ENCODE measurements at places on chromosomes 1 and 21.

DNA sequence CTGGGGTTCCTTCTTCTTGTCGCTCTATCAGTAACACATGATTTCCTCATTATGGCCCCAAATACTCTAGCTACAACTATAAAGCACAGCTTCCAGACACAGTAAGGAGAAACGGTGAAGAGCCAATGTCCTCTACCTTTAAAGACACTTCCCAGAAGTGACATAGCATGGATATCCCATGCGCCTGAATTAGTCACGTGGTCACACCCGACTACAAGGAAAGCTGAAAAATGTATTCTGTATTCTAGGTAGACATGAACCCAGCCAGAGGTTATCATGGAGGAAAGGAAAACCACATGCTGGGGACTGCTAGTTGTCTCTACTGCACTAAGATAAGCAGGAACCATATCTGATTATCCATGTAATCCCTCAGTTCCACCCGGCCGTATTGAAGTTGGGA lies 244.3 kb downstream of the LMX1A start:
- no peak for DNase-seq

- DNase-seq = no peak
Measured at GRCh38 chr1:179575497-179576314, at the start of gene NPHS2. Gene NPHS2 (minus strand): TSS chr1:179575948. CDS start chr1:179575864, 84 bp downstream.

- no peak for DNase-seq
Measured at GRCh38 chr21:34141373-34141772, 68.0 kb downstream of the MRPS6 start.

- DNase-seq = no peak
Measured at GRCh38 chr1:180842491-180843275, 70.0 kb upstream of the KIAA1614 start.

GRCh38 chr1:207565546-207566468 lies 69.8 kb downstream of the CR1 start:
- DNase-seq = no peak

DNA sequence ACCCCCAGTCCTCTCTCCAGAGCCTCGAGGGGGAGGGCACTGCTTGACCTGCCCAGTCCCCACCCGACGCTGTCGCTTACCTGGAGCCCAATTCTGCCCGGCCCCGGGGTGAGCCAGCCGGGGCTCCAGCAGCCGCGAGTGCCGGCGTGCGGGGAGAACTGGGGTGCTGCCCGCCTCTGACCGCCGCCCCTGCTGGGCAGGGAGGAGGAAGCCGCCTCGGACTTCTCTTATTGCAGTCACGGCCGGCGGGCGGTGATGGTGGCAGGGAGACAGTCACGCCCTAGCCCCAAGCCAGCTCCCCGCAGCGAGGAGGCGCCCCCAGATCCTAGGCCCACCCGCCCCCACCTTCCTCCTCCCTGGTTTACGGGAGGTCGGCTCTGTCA lies at the start of gene FGR:
FGR (minus strand) TSS at position 201 of the 383 bp plus-strand sequence. CDS start 11,269 bp downstream, outside the sequence.
- DNase-seq = no peak

DNA sequence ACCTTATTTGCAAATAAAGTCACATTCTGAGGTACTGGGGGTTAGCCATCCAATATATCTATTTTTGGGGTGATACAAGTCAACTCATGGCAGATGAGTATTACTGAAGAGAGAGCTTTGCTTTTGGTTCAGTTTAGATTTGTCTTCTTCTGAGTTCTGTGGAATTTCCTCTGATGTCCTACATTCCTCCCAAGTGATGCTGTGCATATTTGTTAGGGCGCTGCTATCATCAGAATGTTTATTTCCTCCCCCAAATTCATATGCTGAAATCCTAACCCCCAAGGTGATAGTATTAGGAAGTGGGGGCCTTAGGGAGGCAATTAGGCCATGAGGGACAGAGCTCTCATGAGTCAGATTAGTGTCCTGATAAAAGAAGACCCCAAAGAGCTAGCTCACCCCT lies 96.2 kb upstream of the WLS start:
- no peak for DNase-seq

Data from SIG-M5 (cell line).